ENCODE measurements at places on chromosomes 12 and 14.

- DNase-seq, result no peak
Observed at GRCh38 chr12:93022603-93023340, 93.7 kb upstream of the EEA1 start.

- no peak for DNase-seq
Observed at GRCh38 chr12:94254270-94254669, 105.9 kb downstream of the PLXNC1 start.

- DNase-seq, result no peak
Observed at GRCh38 chr12:88448337-88448915, 131.8 kb downstream of the KITLG start.

GRCh38 chr14:64857979-64858744 lies 21.5 kb downstream of the SPTB start:
- DNase-seq, result no peak

DNA sequence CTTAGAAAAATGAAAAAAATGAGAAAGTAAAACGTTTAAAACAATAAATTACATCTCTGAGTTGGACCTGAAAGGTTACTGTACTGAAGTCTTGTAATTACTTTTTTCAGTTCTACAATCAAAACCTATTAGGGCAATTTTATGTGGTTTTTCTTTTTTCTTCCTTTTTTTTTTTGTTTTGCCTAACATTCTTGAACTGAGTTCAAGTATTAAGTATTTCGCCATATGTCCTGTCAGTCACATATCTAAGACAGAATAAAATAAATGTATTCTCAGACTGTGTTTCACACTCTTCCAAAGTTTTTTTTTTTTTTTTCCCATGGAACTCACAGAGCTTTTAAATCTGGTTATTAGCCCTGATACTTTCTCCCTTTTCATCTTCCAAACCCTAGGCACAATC lies 172.0 kb downstream of the BCAT1 start:
- DNase-seq, result no peak

DNA sequence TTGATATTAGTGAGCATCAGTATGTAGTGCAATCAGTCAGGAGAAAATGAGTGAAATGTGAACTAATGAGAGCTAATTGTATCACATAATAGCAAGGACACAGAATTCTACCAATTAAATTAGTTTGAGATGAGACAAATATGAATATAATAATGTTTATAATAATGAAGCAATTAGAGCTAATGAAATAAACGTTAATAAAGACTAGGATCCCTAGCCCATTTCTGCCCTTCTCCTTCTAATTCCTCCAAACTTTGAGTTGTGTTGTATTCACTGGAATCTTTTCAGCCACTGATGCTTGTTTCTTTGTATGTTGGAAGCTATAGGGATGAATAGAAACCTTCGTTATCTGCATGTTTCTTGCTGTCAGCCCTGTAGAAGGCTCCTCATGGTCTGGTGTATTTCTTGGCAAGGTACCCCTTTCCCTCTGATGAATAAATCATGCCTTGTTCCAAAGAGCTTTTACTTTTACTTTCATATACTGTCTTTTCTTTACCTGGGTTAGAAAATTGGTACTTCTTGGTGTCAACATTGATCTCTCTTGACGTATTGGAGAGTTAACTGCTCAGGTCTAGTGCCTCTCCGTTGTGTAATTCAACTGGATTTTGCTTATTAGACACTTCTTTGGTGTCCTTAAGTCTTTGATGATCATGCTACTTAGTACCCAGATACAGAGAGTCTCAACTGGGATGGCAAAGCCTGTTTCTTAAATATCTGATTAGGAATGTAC lies 154.8 kb downstream of the PTCSC3 start:
- no peak for DNase-seq

DNA sequence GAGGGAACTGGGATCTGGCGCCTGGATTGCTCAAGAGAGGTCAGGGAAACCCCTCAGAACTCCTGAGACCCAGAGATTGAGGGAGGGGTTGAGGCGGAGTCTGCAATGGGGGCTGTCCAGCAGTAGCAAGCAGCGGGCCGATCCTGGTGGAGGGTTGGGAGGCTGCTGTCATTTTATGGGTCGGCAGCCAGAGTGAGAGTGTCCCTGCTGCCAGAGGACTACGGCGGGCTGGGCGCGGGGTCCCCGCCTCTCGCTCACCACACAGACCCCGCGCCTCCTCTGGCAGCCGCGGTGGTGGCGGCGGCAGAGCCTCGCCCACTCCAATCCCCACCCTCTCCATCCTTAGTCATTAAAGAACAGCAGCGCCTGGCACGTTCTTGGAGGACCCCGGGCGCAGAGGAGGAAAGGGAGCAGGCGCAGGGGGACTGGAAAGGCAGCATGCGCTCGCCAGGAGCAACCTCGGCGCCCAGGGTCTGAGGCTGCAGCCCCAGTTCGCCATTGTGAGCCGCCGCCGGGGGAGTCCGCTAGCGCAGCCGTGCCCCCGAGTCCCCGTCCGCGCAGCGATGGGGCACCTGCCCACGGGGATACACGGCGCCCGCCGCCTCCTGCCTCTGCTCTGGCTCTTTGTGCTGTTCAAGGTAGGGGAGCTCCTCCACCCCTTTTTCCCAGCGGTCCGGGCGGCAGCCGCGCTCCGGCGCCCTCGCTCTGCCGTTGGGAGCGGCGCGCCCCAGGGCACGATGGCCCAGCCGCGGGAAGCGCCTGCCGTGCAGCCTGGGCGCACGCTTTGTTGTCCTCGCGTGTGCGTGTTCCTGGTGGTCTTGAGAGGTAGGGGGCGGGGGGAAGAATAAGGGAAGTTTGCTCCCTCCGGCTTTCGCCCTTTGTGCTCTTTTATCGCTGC lies at the start of gene PTPRO:
TSS of gene PTPRO (plus strand) at position 345 of the 898 bp plus-strand sequence.
- DNase-seq, result no peak

GRCh38 chr14:69858801-69859200 lies 20.4 kb upstream of the SMOC1 start:
- no peak for DNase-seq

DNA sequence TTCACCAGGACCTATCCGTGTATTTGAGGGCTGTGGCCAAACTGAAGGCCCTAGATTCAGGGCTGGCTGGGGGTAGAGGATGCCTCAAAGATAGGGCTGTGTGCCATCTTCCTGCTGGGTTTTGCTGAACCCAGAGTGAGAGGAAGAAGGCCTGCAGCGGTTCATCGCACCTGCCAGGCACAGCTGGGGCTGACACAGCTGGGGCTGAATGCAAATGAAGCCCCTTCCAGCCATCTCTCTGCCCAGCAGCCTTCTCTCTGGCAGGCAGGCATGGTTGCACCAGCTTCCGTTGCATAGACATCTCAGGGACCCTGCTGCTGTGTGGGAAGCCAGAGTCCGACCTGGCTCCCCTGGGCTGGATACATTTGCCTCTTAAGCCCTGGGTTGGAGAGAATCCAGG lies 152.4 kb downstream of the TSPAN9 start:
- DNase-seq, result no peak

- DNase-seq, result no peak
Observed at GRCh38 chr14:68589447-68590200, 203.2 kb downstream of the ZFP36L1 start.
